ENCODE measurements at places on chromosomes 12 and 14.

DNA sequence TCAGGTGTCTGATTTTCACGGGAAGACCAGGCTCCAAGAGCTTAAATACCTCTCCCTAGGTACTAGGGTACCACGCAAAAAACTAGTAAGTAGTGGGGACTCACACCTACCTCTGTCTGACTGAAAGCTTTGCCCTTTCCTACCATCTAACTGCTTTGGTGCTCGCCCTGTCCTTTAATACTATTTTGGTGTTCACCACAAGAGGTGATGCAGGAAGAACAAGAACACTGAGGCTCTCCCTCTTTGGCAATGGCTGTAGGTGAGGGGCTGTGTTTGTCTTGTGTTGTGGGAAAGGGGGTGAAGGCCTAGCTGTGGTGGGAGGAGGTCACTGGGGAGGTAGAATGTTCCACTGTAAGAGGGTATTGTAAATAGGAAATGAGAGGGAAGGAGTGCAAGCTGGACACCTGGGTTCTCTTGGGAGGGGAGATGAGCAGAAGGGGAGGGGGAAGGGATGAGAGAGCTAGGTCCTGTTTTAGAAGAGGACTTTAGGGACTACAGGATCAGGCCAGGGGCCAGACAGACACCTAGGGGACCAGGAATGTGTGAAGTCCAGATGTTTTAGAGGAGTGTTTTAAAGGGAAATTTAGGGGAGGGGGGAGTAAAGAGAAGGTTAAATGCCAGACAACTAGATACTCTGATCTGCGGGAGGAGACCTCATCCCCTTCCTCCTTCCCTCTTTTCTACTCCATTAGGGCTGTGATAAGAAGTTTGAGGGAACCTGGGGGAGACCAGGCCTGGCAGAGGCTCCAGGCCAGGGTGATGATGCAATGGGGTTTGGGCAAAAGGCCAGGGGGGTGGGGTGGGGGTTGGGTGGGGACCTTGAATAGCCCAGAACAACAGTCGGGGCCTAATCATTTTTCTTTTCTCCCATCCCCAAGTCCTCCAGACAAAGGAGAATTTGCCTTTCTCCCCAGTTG lies 2.1 kb downstream of the ITGA5 start:
- DNase-seq, result no peak

DNA sequence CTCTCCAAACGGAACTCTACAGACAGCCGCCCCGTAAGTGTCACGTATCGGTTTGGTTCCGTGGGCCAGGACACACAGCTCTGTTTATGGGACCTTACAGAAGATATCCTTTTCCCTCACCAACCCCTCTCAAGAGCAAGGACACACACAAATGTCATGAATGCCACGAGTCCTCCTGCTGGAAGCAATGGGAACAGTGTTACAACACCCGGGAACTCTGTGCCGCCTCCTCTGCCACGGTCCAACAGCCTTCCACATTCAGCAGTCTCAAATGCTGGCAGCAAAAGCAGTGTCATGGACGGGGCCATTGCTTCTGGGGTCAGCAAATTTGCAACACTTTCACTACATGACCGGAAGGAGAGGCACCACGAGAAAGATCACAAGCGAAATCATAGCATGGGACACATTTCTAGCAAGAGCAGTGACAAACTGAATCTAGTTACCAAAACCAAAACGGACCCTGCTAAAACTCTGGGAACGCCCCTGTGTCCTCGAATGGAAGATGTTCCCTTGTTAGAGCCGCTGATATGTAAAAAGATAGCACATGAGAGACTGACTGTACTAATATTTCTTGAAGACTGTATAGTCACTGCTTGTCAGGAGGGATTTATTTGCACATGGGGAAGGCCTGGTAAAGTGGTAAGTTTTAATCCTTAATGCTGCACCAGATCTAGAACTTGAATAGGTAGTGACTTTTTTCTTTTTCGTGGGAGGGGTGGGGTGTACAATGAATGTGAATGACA lies 69.7 kb downstream of the WDR20 start:
- DNase-seq, result no peak

GRCh38 chr12:119006746-119007145 lies 25.4 kb downstream of the SRRM4 start:
- DNase-seq, result no peak

DNA sequence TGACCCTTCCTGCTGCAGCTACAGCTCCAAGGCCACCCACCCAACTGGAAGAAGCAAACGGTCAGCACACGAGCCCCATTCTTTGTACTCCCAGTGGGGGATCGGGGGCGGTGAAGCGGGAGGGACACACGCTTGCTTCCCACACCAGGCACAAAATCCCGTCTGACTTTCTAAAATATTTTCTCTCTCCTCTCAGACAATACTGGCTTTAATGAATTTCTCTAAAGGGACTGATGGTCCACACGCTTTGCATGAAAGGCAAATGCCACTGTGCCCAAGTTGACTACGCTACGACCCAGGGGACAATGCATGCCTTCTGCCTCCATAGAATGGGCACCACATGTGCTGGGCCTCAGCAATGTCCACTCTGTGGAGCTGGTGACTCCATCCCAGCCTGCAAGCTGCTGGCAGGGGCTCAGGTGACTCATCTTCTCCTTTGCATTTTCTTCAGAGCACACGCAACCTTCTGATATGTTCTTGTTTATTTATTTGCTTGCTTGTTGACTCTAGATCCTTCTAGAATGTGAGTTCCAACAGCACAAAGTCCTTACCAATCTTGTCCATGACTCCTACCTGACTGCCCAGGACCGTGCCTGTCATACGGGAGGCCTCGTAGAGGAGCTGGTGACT lies 15.6 kb downstream of the SYNE3 start:
- DNase-seq, result no peak

- DNase-seq, result no peak
These were observed 7.1 kb downstream of the ERG28 start for GRCh38 chr14:75653563-75653962.

GRCh38 chr14:93984987-93985410 lies 8.6 kb upstream of the ASB2 start:
- no peak for DNase-seq

DNA sequence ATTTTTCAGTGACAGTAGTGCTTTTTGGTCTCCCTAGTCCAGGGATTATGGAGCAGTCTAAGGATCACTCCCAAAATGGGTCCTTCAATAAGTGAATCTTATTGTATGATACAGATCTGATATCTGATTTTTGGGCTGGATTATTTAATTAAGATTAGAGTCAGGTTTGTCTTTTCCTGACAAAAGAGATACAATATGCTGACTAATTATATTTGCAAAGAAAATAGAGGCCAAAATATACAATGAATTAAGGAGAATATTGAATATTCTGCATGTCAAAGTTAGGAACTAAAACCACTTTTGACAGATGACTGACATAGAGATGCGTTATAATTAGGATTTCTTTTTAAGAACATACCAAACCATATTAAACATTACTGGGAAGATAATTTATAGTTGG lies 175.2 kb downstream of the FOXG1 start:
- DNase-seq, result no peak

- DNase-seq, result no peak
These were observed 44.0 kb upstream of the CSRP2 start for GRCh38 chr12:76922866-76923265.

DNA sequence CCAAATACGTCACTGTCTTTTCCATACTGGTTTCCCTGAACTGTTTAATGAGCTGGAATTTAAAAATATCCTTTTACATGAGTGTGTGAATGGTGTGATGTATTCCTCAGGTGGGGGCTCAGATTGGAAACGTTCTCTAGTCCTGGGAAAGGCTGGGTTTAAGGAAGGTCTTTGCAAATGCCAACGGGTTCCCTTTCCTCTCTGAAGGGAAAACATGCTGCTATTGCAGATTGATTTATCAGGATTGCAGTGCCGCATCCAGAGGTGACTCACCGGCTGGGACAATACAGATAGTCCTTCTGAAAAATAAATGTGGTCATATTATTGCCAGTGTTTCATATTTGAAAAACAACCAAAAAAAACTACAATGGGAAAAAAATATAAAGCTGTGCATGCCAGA lies 193.1 kb upstream of the FLRT2 start:
- no peak for DNase-seq

DNA sequence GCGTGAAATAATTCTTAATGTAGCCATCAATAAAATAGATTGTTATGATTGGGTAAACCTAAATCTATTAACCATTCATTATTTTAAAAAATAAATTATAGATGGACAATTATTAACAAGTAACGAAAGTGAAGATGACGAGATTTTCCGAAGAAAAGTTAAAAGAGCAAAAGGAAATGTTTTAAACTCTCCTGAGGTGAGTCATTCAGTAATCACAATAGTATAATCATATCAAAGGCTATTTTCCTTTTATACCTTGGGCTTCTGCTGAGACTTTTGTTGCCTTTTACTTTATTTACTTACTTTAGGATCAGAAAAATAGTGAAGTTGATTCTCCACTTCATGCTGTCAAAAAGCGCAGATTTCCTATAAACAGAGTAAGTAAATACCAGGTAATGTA lies 45.6 kb downstream of the FANCM start:
- no peak for DNase-seq

DNA sequence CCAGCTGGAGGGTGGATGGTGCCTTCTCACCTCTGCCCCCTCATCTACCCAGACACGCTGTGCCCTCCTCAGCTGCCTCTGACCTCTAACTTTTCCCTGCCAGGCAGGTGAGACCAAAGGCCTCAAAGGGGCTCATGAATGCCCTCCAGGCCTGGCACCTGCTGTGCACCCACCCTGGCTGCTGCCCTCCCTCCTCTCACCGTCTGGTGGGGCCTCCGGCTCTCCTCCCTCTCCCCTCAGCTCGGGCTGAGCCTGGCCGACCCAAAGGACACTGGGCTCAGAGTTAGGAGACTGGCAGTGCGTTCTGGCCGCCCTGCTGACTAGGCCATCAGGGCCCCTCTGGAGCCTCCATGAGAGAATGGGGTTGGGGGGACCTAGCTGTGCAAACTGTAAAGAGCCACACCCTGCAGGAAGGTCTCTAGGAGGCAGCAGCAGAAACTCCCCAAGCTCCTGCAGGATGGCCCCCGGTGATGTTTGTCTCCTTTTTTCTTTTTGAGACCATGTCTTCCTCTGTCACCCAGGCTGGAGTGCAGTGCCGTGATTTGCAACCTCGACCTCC lies 40.3 kb upstream of the PPP1R13B start:
- no peak for DNase-seq

DNA sequence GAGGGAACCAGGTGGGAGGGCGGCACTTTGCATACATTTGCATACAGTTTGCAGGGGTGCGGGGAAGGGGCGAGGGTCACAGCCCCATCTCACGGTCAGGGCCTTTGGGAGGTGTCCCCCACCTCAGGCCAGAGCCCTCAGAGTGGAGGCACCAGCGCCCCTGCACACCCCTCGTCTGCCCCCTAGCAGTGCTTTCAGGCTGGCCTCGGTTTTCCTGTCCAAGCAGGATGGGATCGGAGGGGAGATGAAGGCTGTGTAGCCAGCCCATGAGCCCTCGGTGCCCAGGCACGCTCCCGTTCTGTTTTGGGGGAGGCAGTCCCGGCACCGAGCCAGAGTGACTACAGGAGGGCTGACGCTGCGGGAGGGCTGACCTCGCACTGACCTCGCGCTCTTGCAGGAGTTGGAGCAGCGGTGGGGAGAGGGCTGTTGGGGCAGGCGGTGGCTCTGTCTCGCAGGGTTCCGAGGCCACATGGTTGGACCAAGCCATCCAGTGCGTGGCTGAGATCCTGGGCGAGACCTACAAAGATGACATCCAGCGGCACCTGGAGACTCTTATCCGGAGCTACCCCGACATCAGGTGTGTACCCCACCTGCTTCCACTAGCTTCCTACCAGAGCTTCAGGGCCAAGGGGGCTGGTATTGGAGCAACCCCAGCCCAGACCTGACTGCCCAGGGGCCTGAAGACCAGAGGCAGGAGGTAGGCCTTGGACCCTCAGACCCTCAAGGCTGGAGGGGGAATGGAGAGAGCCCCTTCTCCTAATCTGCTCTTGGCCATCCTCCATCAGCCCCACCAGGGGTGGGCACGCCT lies 13.6 kb downstream of the EXOC3L4 start:
- DNase-seq, result no peak

GRCh38 chr12:53561590-53561953 lies 54.3 kb upstream of the NPFF start:
- no peak for DNase-seq

DNA sequence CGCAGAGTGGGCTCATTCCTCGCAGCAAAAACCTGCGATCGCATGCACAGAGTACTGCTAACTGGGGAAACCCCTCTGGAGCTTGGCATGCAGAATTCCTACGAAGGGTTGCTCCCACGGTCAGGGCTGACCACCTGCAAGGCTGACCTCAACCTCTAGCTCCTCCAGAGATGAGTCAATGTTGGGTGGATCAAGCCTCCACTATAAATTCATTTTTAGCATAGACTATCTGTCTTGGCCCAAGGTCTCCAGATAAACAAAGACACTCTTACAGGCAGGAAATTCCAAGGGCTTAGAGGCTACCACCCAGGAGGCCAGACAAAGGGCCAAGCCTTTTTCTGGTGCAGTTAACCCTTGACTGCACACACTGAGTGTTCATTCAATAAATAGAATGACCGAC lies 296.5 kb downstream of the TMEM132D start:
- no peak for DNase-seq

DNA sequence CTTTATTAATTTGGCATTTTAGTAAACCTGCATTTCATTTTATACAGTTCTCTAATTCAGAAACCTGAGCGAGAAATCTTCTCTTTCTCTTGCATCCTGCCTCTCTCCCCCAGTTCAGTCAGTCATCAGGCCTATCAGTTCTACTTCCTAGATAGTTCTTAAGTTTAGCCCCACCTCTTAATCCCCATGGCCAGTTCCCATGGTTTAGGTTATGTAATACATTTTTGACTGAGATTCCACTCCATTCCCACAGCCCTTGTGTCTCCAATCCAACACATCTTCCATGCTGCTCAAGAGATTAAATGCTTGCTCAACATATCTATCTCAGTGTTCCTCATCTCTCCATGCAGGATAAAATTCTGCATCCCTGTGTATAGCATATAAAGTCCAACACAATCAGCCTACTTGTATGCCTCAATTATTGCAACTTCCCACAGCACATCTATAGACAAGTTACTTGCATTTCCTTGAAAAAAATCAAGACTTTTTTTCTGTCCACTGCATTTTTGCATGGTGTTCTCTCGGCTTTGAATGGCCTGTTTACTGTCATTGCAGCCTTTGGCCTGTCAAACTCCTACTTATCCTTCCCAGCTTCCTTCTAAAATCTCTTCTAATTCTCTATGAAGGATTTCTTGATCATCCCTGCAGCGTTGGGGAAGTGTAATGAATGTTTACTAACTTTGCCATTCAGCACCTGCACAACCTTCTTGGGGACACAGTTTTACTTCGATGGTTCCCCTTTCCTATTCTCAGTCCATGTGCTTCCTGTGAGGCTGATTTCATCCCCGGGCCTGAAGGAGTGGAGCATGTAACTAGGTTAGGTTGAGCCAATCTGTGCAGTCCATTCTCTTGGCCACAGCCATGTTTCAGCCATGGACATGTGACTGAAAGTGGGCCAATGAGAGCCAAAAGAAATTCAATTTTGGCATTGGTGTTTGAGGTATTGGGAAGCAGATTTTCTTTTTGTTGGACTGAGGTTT lies 80.8 kb downstream of the DACT1 start:
- no peak for DNase-seq

- DNase-seq, result no peak
These were observed 41.6 kb downstream of the LRRC74A start for GRCh38 chr14:76867516-76868453.

GRCh38 chr12:109359131-109359690 lies 11.5 kb downstream of the MYO1H start:
- no peak for DNase-seq

Measured in stimulated activated CD4-positive, alpha-beta T cell treated with anti-CD3 and anti-CD28 coated beads, Interleukin-15, amount 100 ng/mL, for 48 hours (primary cell).